ENCODE measurements at places on chromosomes 12 and 14.
A peak's percentile ranks its signal among the peaks of the same experiment; 100 is the strongest.

DNA sequence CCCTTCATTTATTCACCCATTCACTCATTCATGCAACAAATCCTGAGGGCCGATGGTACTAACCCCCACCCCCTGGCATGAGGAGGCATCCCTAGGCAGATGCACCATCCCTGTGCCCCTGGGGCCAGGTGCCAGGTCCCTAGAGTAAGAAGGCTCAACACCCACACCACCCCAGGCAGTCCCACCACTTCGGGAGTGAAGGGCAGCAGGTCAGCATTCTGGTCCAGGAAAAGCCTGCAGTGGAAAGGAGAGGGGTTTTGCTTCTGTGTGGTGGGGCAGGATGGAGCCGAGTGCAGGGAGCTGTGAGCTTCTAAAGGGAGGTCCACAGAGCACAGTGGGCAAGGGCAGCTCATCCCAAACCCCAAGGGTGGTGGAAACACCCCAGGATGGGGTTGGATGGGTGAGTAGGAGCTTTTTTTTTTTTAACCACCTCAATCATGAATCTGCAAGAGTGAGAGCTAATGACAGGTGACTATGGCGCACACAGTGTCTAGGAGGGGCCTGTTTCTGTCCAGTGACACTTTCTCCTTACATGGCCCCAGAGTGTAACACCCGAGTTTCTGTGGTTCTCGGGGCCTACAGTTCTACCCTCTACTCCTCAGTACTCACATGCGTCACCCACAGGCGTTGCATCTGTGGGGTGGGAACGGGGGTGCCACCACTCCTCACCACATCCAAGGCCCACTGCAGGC lies 414.3 kb downstream of the TMEM121 start:
- DNase-seq: no peak

DNA sequence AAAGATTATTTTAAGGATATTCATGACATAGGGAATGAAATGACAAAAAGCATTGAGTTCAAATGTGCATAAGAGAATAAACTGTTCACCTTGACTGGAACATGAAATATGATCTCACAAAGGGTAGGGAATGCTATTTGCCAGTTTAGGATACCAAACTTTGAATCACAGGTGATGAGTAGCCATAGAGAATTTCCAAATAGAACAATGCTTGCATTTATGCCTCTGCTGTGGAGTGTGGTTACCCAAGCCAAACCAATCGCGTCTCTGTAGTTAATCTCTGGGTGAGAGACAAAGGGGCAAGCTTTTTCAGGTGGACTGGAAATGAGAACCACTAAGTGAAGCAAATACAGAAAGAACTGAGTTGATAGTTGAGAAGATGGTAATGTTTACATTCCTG lies 371.1 kb upstream of the RPL10L start:
- no peak for DNase-seq

DNA sequence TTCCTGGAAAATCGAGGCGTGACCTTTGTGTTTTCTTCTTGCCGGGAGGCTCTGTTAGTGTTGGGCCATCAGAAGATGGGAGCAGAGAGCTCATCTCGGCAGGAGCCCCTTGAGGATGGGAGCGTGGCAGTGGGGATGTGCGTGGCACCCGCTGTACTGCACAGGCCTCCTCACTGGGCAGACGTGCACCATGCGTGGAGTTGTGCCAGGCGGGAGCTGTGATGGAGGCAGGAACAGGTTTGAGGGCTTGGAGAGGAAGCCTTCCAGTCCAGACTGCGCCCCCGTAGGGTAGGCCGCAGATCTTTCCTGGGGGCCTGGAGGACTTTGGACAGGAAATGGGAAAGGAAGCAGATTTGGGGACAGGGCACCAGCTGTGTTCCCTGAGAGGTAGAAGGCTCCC lies 197.5 kb downstream of the TSPAN9 start:
- no peak for DNase-seq

GRCh38 chr14:99587460-99588278 lies 16.3 kb downstream of the CCDC85C start:
- no peak for DNase-seq

DNA sequence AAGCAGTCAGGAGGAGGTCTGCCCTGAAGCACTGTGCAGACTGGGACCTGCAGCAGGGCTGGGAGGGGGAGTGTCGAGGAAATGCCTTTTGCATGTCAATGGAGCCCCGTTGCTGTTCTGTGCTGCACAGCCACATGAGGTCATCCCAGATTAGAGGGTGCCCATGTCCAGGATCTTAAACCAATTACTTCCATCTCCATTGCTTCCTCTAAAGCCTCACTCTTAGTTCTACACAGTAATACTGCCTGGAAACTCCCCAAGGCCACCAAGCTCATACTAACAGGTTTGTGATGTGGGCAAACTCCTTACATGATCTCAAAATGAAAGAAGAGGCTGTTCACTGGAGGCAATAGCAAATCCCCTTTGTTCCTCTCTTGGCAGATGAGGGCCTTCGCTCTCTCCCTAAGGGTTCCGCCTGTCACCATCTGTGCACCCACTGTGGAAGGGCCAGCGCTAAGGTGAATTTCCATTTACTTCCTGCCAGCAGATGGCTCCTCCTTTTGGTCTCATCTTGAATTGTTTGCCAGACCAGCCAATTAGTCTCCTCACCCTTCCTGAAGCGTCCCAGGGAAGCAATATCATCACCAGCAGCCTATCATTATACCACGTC lies 35.4 kb upstream of the LTA4H start:
- DNase-seq: no peak

- peak; percentile 85 for DNase-seq
These were observed 2.8 kb upstream of the UBC start for GRCh38 chr12:124917135-124917840.

GRCh38 chr14:24903337-24903736 lies 146.6 kb downstream of the STXBP6 start:
- DNase-seq: no peak

DNA sequence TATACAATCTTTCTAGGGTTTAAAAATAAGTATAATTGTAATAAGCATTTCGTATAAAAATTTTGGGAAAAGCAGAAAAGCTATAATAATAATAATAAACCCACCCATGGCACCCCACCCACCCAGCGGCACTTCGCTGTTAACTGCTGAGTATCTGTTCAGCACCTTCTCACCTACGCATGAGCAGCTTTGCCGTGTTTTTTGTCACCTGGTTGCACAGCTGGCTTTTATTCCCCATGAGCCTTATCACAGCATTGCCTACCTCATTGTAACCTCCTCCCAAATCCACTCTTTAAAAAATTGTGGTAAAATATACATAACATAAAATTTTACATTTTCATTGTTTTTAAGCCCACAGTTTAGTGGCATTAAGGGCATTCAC lies 34.7 kb downstream of the CYP46A1 start:
- no peak for DNase-seq

DNA sequence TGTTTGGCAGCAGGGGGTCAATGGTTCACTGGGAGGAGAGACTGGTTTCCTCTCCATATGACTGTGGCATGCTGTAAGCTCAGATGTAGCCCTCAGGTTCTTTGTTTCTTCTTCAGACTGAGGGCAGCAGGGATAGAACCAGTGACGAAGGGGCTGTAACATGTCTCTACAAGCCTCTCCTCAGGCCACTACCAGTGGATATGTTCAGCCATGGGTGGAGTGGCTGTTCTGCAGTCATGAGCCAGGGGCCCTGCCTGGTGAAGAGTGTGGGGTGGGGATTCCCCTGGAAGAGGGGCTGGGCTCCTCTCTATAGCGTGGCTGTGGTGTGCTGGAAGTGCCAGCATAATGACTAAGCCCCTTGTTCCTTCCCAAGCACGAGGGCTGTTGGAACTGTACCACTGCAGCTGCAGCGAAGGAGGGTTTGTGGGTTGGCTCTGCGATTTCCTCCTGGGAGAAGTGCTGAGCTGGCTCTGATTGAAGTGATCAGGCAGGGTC lies 55.8 kb downstream of the CMAS start:
- no peak for DNase-seq

DNA sequence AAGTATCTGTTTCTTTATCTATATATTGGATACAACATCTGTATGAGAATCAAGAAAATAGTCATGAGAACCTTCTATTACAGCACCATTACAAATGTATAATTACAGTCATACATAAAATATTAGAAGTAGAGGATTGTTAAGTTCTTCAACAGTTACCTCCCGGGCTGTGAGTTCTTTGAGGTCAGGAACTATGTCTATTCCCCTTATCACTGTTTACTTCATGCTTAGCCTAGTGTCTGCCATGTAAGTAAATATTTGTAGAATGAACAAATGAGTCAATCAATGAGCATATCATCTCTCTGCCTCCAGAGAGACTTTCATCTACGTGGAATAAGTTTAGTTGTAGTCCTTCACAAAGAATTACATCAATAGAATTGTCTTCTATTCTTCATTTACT lies 47.2 kb downstream of the PUS7L start:
- no peak for DNase-seq

DNA sequence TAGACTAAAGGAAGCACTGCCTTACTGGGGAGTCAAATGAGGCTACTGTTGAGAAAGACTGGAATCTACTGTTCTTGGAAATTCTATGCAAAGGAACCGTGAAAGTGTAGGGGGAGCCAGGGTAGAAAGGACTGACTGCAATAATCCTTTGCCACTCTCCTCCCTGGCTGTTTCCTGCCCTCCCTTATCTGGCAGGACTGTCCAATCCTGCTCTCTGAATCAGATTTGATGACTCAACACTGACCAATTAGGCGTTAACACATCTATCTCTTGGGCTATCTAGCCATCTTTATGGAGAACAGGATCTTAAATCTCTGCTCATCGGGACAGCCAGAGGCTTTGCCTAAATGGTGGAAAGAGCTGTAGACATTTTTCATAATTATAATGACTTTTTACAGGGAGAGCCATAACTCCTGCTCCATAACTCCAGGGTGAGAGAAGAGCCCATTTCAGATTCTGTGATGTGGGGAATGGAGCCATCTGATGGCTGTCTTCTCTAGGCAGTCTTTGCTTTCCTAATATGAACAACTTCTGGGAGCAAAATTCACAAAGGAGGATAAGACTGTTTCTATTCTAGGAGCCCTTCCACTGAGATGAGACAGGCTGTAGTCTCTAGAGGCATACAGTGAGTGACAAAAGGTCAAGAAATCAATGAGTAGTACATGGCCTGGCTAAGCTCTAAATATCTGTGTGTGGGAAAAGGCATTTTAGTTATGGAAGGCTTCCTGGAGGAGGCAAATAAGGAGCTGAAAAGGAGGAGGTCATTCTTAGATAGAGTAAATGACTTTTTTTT lies 68.9 kb upstream of the CISTR start:
- DNase-seq: no peak

DNA sequence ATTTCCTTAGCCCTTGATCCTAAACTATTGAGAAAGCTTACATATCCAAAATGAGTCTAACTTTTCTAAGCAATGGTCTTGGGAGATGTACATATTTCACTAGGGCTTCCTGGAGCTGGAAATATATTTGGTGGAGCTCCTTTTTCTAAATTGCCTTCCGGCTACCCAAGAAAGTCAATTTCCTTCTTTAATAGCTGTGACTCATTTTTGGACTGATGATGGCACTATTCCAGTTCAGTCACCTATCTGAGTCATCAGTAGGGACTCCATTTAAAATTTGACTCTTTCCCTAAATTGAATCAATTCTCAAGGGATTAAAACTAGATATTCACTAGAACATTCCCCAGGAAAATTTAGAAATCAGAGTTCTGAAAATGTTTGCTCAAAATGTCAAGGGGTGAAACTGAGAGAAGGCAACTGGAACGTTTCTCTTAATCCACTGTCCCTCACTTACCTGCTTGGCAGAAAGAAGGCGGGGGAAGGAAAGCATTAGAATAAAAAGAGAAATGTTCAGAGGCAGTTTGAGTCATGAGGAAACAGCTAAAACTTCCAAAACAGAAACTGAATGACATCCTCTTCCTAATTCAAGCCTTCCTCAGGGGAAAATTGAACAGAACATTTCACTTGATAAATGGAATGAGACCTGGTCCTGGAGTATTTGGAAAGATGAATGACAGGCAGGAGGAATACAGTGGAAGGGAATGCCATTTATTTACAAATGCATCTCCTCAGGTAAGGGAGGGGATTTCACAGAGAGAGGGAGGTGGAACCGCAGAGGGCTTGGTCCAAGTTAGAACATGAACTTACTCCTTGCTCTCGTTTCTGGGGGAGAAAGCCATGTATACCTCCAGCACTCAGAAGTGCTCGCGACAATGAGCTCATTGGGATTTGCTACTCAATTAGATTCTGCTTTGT lies 91.2 kb downstream of the RGS6 start:
- no peak for DNase-seq

DNA sequence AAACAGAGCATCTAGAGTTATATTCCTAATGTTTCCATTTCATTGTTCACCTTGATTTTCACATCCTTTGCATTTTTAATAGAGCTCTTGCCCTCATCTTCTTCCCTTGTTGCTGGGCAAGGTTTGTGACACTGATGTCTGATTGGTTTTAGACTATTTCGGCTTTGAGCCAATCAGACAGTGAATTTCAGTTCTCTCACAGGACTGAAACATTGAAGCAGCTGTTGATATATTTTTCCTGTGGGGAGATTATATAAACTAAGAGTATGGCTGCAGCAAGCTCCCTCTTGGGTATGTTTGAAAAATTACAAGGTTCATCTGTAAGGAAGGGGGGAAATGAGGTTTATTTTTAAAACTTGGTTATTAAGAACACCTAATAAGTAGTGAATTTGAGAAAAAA lies 51.2 kb downstream of the ATF7IP start:
- no peak for DNase-seq

GRCh38 chr14:58826845-58827686 lies 189.3 kb downstream of the DACT1 start:
- no peak for DNase-seq

- no peak for DNase-seq
These were observed 93.5 kb upstream of the CEP83 start for GRCh38 chr12:94553130-94553519.

- peak; percentile 23 for DNase-seq
These were observed 15.2 kb upstream of the PEBP1 start for GRCh38 chr12:118120579-118121363.

DNA sequence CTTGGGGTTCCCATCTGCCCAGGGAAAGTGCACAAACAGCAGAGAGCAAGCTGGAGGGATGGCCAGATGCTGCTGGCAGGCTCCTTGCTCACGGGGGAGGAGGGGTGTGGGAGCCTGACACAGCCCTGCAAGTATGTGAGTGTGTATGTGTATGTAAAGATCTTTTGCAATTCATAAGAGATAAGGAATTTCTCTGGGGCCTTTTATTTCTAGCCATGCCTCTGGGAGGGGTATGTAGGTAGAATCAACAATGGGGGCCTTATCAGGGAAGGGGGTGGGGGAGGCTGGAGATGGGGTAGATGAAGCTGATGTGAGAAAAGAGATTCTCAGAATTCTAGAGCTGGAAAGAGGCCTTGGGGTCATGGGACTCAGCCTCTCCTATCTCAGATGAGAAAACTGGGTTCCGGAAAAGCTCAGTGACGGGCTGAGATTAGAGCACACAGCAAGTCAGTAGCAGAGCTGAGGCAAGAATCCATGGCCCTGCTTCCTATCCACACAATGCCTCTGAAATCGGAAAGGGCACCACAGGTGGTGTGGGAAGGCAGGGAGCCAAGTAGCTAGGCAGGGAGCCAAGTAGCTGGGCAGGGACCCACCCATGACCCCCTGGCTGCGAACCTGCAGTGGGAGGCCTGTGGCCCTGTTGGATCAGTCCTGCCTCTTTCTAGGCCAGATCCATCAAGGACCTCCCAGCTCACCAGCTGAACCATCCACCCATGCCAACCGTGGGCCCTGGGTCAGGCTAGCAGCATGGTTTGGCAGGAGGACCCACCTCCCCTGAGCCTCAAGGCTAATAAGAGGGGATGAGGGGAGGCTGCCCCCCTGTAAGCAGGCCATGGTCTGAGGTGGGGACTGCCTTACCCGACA lies 54.7 kb downstream of the PLEKHG3 start:
- DNase-seq: no peak

Measured in activated CD4-positive, CD25-positive, alpha-beta regulatory T cell treated with anti-CD3 and anti-CD28 coated beads, Interleukin-2, amount 50 U/mL, for 16 hours (primary cell).